ENCODE measurements at places on chromosomes 4 and X.

DNA sequence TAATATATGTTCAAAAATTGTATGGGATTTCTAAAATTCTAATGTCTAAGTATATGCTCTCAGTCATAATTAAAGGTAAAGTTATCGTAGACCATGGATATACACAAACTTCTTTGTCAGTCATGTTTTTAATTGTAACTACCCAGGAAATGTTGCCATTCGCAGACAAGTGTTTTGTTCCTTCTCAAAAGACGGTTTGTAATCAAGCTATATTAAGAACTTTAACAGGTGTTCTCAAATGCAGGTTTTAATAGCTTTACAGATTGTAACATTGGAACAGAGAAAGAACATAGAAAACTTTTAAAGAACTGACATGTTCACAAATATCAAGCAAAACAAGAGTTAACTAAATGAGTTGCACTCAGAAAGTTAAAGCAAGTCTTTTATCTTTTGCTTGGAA lies 58.9 kb downstream of the KDM5C start:
- no peak for DNase-seq

DNA sequence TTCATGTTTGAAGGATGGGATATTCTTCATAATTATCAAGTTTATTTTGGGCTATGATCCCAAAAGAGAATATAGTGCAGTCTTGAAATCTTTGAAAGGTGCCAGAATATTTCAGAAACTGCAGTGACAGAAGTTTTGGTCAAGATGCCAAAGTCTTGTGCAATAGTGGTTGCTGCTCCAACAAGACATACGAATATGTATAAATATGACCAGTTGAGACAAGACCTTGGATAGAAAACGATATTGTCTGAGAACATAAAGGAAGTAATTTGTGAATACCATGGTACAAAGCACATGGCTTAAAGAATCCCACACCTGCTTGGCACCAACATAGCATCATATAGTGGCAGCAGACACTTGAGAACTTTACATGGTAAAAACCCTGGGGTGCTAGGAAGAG lies 48.6 kb upstream of the AMELX start:
- no peak for DNase-seq

- DNase-seq: no peak
Observed at GRCh38 chr4:39627413-39627812, 11.3 kb downstream of the SMIM14 start.

DNA sequence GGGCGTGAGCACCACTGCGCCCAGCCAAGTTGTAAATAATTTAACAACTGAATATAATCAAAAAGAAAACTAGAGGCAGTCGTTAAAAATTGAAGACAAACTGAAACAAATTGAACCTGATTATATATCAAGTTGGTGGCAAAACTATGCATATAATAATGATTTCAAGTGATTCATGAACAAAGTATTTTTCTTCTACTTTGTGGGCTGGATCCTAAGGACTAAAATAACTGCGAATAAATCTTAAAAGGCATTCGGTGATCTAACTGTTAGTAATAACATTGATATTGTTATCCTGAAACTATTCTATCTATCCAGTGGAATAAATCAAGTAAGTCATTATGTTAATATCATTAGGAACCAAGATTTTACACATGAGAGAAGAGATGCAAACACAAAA lies 21.2 kb upstream of the USP9X start:
- DNase-seq: no peak

GRCh38 chr4:38601916-38602291 lies 62.1 kb upstream of the KLF3 start:
- DNase-seq: no peak

Measured in thymus (tissue), 14 donors.